ENCODE measurements at places on chromosomes 5 and 9.

DNA sequence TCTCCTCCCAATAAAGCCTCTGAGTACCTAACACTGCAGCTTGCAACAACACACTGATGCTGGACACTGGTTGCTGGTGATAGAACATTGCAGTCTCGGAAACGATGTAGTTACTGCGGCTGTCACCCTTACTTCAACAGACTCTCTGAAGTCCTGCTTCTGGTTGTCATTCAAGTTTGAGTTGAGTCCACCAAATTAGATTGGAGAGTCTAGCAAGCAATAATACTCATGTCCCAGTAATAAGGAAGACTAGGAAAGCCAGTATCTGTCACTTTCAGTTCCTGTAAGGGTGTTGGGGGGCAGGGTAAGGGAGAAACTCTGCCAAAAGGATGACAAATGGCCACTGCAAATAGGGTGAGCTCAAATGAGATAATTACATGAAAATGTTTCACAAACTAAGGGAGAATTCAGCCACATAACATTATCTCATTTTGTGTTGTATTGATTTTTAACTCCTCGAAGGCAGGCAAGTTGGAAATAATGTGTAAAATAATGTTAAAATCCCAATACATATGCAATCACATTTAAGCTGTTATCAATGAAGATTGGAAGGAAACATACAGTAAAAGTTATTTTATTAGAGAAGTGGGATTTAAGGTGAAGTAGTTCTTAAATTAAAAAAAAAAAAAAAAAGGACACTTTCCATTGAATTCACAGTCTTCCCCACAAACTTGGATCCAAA lies 849 bp upstream of the IFT74 start:
- DNase-seq = no peak

DNA sequence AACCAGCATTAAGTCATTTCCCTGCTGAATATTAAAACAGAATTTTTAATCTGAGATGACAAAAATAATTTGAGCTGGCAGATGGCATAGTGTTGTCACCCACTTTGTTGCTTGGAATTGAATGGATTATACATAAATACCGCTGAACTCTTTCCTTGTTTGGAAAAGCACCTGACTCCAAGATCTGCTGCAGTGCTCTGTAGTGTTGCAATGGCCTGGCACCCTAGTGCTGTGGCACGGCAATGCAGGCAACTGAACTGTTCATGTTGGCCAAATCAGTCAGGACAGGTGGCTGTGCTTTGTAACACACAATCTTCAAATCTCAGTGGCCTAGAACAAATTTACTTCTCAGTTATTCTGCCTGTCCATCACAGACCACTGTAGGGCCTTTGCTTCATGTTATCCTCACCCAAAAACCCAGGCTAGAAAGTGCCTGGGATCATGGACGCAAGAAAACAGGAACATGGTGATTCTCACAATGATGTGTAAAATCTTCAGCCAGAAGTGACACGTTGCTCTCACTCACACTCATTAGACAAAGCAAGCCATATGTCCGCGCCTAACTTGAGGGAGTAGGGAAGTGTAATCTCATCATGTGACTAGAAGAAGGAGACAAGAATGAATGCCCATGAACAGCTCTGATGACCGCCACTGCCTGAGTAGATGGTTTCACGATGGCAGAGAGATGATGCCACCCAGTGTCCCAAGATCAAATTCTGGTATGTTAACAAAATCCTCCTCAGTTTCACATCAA lies 191.9 kb upstream of the PUM3 start:
- DNase-seq = no peak

- DNase-seq = no peak
Measured at GRCh38 chr9:100848726-100849125, 179.8 kb upstream of the PLPPR1 start.

DNA sequence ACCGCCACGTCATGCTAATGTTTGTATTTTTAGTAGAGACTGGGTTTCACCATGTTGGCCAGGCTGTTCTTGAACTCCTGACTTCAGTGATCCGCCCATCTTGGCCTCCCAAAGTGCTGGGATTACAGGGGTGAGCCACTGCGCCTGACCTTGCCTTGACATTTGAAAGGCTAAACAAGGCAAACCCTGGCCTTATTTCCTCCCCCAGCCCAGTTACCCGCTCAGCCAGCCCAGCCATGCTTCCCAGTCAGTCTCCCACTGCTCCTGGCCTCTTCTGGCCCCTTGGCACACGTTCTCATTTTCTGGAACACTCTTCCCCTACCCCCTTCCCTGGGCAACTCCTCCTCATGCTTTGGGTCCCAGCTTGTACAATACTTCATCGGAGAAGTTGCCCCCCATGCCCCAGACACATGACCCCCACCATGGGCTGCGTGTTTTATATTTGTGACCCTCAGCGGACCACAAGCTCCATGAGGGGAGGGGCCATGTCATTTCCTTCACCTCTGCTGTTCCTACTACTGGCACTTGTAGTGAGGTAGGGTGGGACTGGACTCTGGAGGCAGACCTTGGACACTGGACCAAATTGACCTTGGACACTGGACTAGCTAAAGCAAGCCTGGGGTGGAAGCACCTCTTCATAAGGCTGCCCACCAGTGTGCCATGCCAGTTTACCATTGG lies 94.4 kb upstream of the IER5L start:
- DNase-seq = no peak
